ENCODE measurements at places on chromosomes 13 and 19.

DNA sequence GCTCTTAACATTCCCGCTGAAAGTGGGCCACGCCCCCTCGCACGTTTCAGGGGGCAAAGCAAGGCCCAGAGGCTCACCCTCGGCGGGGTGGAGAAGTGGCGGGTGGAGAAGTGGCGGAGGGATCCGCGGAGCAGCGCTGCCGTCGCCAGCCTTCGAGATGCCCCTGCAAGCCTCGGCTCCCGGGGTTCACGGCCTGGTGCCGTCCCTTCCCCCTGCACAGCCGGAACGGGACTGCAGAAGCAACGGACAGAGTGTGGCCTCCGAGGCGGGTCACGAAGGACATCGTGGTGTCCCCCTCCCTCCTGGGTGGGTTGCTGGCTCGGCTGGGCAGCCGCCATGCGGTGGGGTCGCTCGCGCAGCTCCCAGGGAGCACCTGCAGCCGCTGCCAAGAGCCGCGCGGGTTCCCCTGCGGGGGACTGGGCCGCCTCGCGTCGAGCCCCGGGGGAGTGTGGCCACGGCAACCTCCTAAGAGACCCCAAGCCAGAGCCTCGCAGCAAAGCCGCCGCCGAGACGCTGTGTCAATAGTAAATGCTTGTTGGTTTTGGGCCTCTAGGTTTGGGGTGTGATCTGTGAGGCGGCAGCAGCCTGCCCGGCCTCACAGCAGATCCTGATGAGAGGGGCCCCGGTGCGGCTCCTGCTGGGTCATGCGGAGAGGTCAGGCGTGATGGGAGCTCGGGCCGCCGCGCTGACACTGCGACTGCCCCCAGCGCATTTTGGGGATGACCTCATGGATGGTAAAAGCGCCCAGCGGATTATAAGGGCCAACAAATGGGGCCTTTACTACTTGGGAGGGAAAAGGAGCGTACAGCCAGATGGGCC lies 5.5 kb downstream of the TPGS1 start:
- DNase-seq: no peak

DNA sequence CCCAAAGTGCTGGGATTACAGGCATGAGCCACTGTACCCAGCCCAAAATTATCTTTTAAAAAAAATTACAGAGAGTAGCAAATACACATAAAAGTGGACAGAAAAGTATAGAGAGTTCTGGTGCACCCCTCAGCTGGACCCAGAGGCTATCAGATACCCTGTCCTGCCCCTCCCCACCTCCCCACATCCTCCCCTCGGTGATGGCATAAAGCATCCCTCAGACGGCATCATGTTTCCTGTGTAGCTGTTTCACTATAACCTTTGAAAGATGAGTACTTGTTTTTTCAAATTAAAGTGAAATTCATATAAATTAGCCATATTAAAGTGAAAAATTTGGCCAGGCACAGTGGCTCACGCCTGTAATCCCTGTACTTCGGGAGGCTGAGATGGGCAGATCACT lies 20.1 kb downstream of the SLC27A1 start:
- no peak for DNase-seq

DNA sequence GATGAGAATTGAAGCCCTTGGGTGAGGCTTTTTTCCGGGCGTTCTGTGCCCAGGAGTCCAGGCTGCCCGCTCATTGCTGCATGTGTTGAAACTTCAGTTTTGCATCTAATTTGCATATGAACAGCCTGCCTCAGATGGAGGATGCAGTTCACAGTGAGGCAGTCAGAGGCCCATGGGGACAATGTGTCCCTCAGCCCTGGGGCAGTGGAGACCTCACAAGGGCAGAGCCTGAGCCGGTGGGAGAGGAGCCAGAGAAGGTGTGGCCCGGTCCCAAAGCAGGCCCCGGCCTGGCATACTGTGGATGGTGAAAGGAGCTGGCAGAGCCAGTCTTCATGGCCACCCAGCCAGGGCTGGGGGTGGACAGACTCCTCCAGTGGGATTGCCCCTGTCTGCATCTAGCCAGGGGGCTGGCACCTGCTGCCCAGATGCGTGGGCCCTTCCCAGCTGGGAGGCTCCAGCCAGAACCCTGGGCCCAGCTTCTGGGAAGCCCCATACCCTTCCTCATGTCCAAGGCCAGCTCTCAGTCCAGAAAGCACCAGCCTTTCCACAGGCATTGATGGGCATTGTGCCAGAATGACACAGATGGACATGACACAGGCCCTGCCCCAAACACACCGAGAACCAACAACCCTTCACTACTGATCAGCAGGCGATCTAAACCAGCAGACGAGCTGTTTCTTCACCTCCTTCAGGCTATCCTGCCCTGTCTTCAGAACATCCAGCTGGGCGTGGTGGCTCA lies 32.9 kb upstream of the KCTD15 start:
- no peak for DNase-seq

- no peak for DNase-seq
Observed at GRCh38 chr13:110254151-110254679, 52.7 kb downstream of the COL4A1 start.

- DNase-seq: no peak
Observed at GRCh38 chr13:49220036-49220855, at the start of gene MLNR. Gene MLNR, plus strand, starts transcription at chr13:49220338. Its CDS starts 0 bp downstream, at chr13:49220338.

DNA sequence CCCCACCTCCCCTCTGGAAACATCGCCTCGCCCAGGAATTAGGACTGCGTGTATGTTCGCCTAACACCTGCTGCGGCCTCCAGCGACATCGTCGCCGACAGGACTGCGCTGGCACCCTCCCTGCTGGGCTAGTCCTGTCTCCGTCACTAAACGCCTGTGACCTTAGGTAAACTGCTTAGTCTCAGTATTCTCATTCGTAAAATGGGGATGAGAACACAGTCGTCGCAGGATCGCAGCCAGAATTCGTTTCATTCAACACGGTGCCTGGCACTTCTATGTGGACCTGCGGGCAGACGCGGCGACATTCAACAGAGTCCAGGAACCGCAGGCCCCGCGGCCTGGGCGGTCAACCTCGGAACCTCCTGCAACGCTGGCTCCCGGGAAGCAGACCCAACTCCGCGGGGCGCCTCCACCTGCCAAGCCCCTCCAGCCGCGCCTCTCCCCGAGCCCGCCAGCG lies 485 bp downstream of the CRYL1 start:
- DNase-seq: no peak

GRCh38 chr13:98549006-98549727 lies 27.7 kb downstream of the STK24 start:
- no peak for DNase-seq

DNA sequence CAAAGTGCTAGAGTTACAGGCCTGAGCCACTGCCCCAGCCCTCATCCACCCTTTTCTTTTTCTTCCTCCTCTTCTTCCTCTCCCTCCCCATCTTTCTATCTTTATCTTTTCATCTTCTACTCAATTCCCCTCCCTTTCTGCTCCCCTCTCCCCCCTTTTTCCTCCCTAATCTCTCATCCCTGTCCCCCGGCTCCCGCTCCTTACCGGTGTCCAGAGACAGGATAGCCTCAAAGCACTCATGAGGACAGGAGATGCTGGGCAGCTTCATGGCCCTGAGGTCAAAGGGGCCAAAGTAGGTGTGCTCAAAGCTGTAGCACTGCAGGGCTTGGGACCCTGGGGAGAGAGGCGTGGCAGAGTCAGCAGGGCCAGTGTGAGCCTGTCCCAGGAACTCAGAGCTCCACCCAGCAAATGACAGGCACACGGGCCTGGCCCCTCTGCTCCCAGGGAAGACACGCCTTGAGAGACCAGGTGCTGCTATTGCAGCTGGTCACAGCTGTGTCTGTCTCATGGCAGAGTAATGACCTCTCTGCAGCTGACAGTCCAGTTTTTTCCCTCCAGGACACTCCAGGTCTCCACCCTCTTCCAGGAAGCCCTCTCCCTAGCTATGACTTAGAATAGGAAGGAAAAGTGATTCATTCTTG lies 2.6 kb downstream of the LYPD5 start:
- DNase-seq: no peak

DNA sequence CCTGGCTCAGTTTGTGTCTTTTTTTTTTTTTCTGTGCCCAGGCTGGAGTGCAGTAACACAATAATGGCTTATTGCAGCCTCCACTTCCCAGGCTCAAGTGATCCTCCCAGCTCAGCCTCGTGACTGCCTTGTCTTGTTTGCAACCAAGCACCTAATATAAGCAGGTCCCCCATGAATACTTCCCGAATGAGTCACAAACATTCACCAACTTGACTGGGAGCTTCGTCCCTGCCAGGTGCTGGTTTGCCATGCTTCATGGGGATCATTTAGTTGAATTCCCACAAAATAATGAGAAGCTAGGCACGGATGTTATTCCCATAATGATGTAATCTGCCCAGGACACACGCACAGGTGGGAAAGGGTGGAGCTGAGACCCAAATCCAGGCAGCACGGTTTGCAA lies 176.5 kb downstream of the CACNA1A start:
- no peak for DNase-seq

GRCh38 chr19:34480971-34481841 lies at the start of gene WTIP:
Gene WTIP, plus strand, starts transcription at chr19:34481758. Its CDS starts 217 bp downstream, at chr19:34481975.
- DNase-seq: no peak

GRCh38 chr19:30631033-30631370 lies 258.8 kb downstream of the ZNF536 start:
- no peak for DNase-seq

DNA sequence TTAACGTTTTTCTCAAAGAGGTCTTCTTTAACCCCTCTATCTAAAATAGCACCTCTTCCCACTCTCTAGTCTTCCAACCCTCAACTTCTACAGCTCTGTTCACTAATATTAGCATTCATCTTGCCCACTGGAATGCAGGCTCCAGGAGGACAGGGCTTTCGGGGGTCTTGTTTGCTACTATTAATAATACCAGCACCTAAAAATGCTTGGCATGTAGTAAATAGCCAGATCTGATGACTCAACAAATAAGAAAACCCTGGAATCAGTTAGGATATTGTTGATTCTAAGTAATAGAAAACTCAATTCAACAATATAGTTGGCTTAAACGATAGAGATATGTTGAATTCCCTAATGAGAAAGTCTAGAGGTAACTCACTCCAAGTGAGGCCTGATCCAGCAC lies 14.2 kb downstream of the DYRK1B start:
- no peak for DNase-seq

GRCh38 chr13:101985321-101985720 lies 416.5 kb downstream of the FGF14 start:
- no peak for DNase-seq

- no peak for DNase-seq
Observed at GRCh38 chr19:55923556-55923955, 8.6 kb downstream of the NLRP13 start.

DNA sequence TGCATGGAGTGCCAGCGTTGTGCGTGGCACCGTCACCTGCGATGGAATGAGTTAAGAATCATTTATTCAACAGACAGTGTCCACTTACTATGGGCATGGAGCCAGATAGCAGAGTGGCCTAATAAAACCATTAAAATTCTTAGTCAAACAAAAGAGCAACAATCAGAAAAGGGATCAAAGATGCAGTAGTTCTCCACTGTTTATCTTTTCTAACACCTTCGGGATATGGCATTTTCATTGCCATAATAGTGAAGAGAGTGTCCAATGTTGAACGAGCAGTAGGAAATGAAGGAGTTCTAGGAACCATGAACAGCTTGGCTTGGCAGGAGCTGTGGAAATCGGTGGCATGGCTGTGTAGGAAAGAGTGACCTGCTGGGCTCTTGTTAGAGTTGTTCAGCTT lies 2.0 kb downstream of the TNFSF11 start:
- DNase-seq: no peak

DNA sequence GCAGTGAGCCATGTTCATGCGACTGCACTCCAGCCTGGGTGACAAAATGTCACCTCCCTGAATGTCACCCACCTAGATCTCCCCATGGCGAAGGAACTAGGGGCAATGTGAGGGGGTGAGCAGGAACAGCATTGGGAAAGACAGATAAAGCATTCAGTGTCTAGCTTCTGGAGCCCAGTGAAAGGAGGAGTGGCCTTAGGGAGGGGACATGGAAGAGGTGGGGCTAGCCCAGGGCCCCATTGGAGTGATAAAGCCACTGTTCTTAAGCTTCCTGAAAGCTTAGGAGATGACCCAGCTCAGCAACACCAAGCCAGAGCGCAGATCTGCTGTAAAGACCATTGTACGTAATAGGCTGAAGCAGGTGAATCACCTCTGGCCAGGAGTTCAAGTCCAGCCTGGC lies 13.0 kb upstream of the KCNN1 start:
- DNase-seq: no peak

DNA sequence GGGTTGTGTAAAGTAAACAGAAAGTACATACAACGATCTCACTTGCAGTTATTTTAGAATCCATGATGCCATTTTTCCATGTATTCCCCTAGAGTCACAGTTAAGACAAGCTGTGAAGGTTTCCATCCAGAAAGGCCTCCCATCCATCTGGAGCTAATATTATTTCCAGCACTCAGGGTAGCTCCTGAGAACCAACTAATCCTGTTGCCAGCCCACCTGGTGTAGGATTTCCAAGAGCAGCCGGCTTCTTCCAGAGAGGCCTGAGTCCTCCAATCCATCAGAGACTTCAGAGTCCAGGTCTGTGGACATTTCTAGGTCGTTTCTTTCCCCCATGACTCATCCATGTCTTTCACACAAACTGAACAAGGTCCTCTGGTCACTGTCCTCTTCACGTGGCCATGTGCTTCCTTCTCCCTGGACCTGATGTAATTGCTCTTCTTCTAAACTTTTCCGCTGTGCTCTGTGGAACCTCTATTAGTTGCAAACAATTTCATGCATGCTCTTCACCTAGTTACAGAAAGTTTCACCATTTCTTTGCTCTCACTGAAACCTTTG lies 270.3 kb upstream of the TMTC4 start:
- DNase-seq: no peak

- no peak for DNase-seq
Observed at GRCh38 chr13:73119612-73120011, 60.8 kb downstream of the KLF5 start.

DNA sequence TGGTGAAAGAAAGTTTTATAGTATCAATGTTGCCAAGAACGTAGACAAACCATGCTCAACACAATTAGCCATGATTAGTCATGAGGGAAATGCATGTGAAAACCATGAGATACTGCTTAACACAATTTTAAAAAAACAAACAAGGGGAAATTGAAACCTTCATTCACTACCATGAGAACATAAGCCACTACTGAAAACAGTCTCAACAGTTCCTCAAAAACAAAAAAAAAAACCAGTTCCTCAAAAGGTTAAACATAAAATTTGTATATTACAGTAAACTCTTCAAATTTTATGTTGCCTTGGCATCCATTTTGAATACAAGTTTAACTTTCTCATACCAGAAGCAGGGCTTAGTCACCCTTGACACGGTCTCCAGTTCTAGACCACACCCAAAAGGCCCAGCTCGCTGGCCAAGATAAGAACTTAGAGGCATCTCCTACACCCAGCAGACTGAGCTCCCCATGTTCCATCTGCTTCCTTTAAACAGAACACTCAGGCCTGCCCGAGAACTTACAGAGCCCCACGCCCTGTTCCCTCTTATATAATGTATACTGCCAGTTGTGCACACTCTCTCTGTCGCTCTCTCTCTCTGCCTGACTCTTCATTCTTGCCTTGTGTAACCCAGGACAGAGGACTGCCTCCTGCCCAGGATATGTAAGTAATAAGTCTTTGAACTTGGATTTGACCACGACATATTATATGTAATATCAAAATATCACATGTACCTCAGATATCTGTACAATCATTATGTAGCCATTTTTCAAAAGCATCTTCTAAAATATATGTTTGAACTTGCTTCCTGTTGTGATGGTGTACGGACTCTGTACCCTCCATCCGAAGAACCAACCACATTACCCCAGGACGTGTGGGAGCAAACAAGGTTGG lies 67.4 kb downstream of the STK24 start:
- no peak for DNase-seq

All from stimulated activated CD4-positive, alpha-beta T cell treated with anti-CD3 and anti-CD28 coated beads, Interleukin-15, amount 100 ng/mL, for 1 hour (primary cell).